Prostate gland (tissue), 2 donors: ENCODE measurements at places on chromosomes 4 and X. TPM values are rescaled to one million over a fixed set of nuclear protein-coding genes. Genes with fewer than 3 reads are reported as not detected.
A peak's percentile ranks its signal among the peaks of the same experiment; 100 is the strongest.

The FHL1 gene
- 246 TPM for total RNA-seq

GRCh38 chr4:160038615-160039014 is 935.7 kb downstream of the RAPGEF2 start:
- H3K27me3 ChIP-seq, result no peaks in the 10 kb centered on the region
- H3K4me1 ChIP-seq, result no peaks in the 10 kb centered on the region
- no peak overlapping the region for H3K27ac ChIP-seq
- no peak overlapping the region for H3K4me3 ChIP-seq

DNA sequence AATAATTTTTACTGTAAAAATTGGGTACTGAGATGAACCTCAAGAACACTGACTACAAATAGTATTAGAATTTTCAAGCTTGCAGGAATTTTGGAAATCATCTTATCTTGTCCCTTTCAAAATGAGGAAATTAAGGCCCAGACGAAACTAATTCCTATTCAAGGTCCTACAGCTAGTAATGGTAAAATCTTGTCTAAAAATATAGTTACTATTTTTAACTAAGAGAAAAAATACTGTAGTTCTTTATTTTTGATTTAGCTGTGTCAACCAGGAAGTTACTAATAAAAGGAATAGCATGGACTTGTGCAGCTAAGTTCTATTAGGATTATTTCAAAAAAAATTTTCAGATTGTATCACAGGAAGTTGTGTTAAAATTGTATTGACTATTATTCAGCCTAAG is 12.7 kb downstream of the PRIMPOL start:
- no peak for DNase-seq
- no peaks in the 10 kb centered on the region for H3K4me1 ChIP-seq
- no peak overlapping the region for H3K27ac ChIP-seq
- H3K4me3 ChIP-seq, result no peak overlapping the region
- H3K36me3 ChIP-seq, result no peaks in the 10 kb centered on the region
- H3K27me3 ChIP-seq, result no peaks in the 10 kb centered on the region

DNA sequence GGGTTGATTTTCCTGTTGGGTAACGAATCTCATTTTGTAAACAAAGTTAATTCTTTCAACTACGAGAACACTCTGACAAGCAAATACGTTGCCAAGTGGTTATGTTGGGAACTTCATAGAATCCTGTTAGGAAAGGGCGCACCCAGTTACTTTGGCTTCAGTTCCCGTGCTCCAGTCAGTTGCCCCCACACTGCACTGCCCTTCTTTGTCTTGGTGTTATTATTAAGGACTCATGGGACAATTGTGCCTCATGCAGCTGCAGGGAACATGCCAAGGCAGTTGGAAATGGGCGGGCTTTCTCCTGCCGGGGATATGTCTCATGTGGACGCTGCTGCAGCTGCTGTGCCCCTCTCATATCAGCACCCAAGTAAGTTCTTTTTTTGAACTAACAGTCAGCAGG is 28.9 kb downstream of the OFD1 start:
- H3K27ac ChIP-seq, result peak overlapping the region; percentile 74
- no peaks in the 10 kb centered on the region for H3K36me3 ChIP-seq
- peak; percentile 55 for DNase-seq
- no peaks in the 10 kb centered on the region for H3K27me3 ChIP-seq
- no peaks in the 10 kb centered on the region for H3K4me1 ChIP-seq

The VCX gene
- 10.2 TPM for total RNA-seq

DNA sequence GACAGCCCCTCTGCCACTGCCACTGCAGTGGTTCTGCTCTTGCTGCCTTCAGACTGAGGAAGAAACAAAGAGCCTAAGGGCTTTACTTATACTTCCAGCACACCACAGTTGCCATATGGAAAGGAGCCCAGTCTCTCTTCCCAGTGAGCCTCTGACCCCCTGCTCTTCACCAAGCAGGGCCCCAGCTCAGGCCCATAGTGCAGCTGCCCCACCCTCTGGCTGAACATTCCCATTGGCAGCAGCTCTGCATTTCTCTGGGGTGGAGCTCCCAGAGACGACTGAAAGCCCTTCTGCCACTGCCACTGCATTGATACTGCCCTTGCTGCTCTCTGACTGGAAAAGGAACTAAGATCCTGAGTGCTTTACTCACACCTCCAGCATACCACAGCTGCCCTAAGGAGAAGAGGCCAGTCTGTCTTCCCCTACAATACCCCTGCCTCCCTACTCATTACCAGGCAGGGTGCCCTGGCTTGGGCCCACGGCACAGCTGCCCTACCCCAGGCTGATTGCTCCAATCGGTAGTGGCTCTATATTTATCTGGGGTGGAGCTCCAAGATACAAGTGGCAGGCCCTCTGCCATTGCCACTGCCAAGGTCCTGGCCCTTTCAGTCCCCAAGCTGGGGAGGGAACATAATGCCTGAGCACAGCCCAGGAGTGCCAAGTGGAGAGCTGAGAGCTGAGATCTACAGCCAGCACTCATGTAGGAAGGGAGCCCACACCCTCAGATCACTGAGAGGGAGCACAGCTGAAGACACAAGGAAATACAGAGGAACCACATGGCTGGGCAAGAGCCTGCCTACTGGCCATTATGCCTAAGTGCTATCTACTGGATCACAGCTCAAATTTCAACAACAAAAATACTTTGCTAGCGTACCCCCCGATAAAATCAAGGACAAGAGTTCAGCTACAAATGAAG is 36.0 kb downstream of the AWAT2 start:
- H3K4me3 ChIP-seq, result no peak overlapping the region
- no peaks in the 10 kb centered on the region for H3K4me1 ChIP-seq
- H3K27ac ChIP-seq, result no peak overlapping the region
- no peaks in the 10 kb centered on the region for H3K27me3 ChIP-seq

The TMEM156 gene
- 0.27 TPM for total RNA-seq

The MAGEB3 gene
- total RNA-seq, result not detected

The SOWAHB gene
- 3.9 TPM for total RNA-seq

GRCh38 chrX:101365301-101365795 is 16.8 kb upstream of the TIMM8A start:
- no peaks in the 10 kb centered on the region for H3K27me3 ChIP-seq
- no peak overlapping the region for H3K27ac ChIP-seq
- no peaks in the 10 kb centered on the region for H3K36me3 ChIP-seq
- H3K4me3 ChIP-seq, result no peak overlapping the region
- no peak for DNase-seq
- H3K4me1 ChIP-seq, result no peaks in the 10 kb centered on the region

GRCh38 chr4:27066591-27066990 is 205.9 kb downstream of the STIM2 start:
- peak; percentile 41 for DNase-seq
- H3K27me3 ChIP-seq, result no peaks in the 10 kb centered on the region
- no peak overlapping the region for H3K4me3 ChIP-seq

- H3K4me3 ChIP-seq, result no peak overlapping the region
- no peak for DNase-seq
- H3K27ac ChIP-seq, result no peak overlapping the region
- H3K27me3 ChIP-seq, result no peaks in the 10 kb centered on the region
- H3K36me3 ChIP-seq, result no peaks in the 10 kb centered on the region
- no peaks in the 10 kb centered on the region for H3K4me1 ChIP-seq
These were observed 47.0 kb downstream of the MOSPD2 start for GRCh38 chrX:14920196-14920595.

GRCh38 chrX:136268051-136269048 is 17.1 kb upstream of the MAP7D3 start:
- H3K4me3 ChIP-seq, result no peak overlapping the region
- DNase-seq, result peak; percentile 4

The FGG gene
- total RNA-seq, result not detected

GRCh38 chr4:34170946-34171345 is 2073.4 kb downstream of the ARAP2 start:
- no peak overlapping the region for H3K27ac ChIP-seq
- no peak for DNase-seq
- H3K4me1 ChIP-seq, result no peaks in the 10 kb centered on the region
- no peak overlapping the region for H3K4me3 ChIP-seq
- H3K36me3 ChIP-seq, result no peaks in the 10 kb centered on the region

The ADAM29 gene
- 5.3 TPM for total RNA-seq

The FREM3 gene
- total RNA-seq, result 0.06 TPM

GRCh38 chrX:44042751-44043150 is 69.6 kb upstream of the NDP start:
- no peak for DNase-seq
- H3K27ac ChIP-seq, result no peak overlapping the region
- no peaks in the 10 kb centered on the region for H3K27me3 ChIP-seq
- H3K4me3 ChIP-seq, result no peak overlapping the region
- no peaks in the 10 kb centered on the region for H3K36me3 ChIP-seq

The SLC26A1 gene
- total RNA-seq, result 0.34 TPM

The RASGEF1B gene
- total RNA-seq, result 16.4 TPM

- no peak overlapping the region for H3K27ac ChIP-seq
- no peak overlapping the region for H3K4me3 ChIP-seq
- H3K36me3 ChIP-seq, result no peaks in the 10 kb centered on the region
- no peaks in the 10 kb centered on the region for H3K4me1 ChIP-seq
These were observed 124.4 kb downstream of the ZNF827 start for GRCh38 chr4:145814246-145814645.

The RHOXF1 gene
- total RNA-seq, result not detected

- no peaks in the 10 kb centered on the region for H3K4me1 ChIP-seq
- no peak overlapping the region for H3K4me3 ChIP-seq
- H3K36me3 ChIP-seq, result no peaks in the 10 kb centered on the region
These were observed 170.6 kb downstream of the MSN start for GRCh38 chrX:65837875-65838549.

The TCEAL6 gene
- total RNA-seq, result 36.8 TPM

DNA sequence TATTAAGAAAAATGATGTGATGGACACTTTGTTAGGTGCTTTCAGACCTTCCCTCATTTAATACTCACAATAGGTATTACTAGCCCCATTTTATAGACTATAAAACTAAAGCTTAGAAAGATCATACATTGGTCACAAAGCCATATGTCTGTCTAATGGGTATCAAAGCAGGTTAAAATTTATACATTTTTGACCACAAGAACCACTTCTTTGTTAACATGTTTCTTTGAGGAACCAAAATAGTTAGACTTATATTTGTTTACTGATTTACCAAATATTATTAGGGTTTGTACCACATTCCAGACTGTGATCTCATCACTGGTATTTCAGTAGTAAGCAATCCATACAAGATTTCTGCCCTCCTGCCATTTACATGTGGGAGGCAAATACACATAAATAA is 363.3 kb downstream of the NAF1 start:
- H3K4me1 ChIP-seq, result no peaks in the 10 kb centered on the region
- H3K36me3 ChIP-seq, result no peaks in the 10 kb centered on the region

The STK32B gene
- 0.09 TPM for total RNA-seq

DNA sequence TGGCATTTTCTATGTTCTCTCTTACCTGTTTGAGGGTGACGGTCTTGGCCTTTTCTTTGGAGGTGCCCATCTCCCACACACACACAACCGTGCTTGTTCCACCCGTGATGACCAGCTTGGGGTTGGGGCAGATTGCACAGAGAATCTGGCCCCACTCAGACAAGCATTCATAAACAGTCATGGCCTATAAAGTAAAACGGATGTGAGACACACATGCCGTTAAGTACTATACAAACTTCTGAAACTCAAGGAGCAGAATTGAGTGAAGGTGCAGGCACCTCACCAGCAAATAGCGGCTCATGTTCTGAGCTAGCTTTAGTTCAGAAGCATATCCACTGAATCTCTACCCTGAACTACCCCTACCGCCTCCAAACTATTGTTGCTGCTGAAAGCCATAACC is 107.6 kb downstream of the CDS1 start:
- no peaks in the 10 kb centered on the region for H3K36me3 ChIP-seq
- no peak for DNase-seq
- H3K4me3 ChIP-seq, result no peak overlapping the region
- H3K27me3 ChIP-seq, result no peaks in the 10 kb centered on the region
- no peaks in the 10 kb centered on the region for H3K4me1 ChIP-seq

The PPID gene
- 20.9 TPM for total RNA-seq

DNA sequence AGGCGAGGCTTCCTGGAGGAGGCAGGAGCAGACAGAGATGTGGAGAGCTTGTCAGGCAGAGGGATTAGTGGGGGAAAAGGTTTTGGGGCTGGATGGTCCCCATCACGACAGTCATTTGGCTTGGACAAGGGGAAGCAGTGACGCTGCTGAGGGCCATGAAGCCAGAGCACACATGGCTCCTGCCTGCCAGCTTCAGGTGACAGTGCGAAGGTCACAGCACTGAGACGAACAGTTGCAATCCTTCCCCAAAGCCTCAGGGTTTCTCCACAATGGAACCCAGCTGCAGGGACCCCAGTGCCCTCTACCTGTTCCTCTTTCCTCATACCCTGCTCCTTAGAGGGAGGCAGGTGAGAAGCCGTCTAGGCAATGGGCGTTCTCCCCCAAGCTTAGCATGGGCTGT is 110.3 kb downstream of the DRD5 start:
- no peaks in the 10 kb centered on the region for H3K27me3 ChIP-seq
- H3K4me1 ChIP-seq, result no peaks in the 10 kb centered on the region
- H3K27ac ChIP-seq, result no peak overlapping the region
- H3K4me3 ChIP-seq, result no peak overlapping the region
- no peak for DNase-seq

DNA sequence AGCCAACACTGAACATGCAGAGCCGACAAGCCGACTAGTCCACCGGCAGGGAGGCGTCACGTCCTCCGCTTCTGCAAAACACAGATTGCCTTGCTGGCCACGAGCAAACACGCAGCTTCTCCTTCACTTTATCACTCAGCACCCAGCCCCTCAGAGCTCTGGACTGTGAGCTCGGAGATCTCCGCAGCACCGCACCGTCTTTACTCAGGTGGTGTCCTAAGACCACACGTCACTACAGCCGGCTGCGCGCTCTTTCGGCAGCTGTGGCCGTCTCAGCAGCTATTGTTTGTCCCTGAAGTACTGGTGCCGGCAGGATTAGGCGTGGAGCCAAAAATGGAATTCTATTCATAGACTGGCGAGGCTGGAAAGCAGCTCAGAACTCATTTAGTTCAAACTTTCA is 72.0 kb downstream of the FAT1 start:
- H3K4me3 ChIP-seq, result peak overlapping the region; percentile 19
- peak overlapping the region; percentile 7 for H3K27ac ChIP-seq
- no peaks in the 10 kb centered on the region for H3K36me3 ChIP-seq
- H3K4me1 ChIP-seq, result no peaks in the 10 kb centered on the region
- peak; percentile 78 for DNase-seq

- H3K4me3 ChIP-seq, result peak within 1 kb of the TSS; percentile 32
- DNase-seq, result no peak
- no peaks in the 10 kb centered on the region for H3K27me3 ChIP-seq
- no peaks in the 10 kb centered on the region for H3K4me1 ChIP-seq
- H3K27ac ChIP-seq, result no peak within 1 kb of the TSS
These were observed at the start of gene GYG2 for GRCh38 chrX:2828344-2828958. TSS of gene GYG2 (plus strand) at chrX:2828930. CDS start at chrX:2830189, 1,259 bp downstream.

DNA sequence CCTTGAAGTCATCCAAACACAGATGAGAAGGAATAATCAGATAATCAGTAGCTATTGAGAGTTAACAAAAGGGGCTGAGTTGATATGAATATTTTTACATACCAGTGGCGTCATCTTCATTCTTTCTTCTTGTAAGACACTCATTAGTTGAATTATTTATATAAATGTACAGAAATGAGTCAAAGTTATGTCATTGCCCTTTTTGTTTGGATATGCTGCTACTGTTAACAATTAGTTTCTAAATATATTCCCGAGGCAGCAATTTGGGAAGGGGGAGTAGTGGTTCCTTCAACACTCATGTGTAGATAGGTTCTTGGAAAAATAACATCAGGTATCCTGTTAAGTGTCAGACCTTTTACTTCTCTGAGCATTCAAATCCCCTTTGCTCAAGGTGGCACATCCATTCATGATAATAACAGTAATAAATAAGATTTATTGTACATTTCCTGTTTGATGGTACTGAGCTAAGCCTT is 436.6 kb downstream of the SPRY1 start:
- H3K27me3 ChIP-seq, result no peaks in the 10 kb centered on the region
- H3K4me3 ChIP-seq, result no peak overlapping the region
- no peak for DNase-seq
